Aorta (tissue), 5 donors: ENCODE measurements at places on chromosomes 7 and 10. TPM values are rescaled to one million over a fixed set of nuclear protein-coding genes. Genes with fewer than 3 reads are reported as not detected.

GRCh38 chr10:17872191-17873091, 63.3 kb downstream of the MRC1 start:
- H3K36me3 ChIP-seq: no peaks in the 10 kb centered on the region
- H3K4me3 ChIP-seq: no peak overlapping the region
- H3K27me3 ChIP-seq: no peaks in the 10 kb centered on the region
- H3K27ac ChIP-seq: no peak overlapping the region
- DNase-seq: no peak

DNA sequence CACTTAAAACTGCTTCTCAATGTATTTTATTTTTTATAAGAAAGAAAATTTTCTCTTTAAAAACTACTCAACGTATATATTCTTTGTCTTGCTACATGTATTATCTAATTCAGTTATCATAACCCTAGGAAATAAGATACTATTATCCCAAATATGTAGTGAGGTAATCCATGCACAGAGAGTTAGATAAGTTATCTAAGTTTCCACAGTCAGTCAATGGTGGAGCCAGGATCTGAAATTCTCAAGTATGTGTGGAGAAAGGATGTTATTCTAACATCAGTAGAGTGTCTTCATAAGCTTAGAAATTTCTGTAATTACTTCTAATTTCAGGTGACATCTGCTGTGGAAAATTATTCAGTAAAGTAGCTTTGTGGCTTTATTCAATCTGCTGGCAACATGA, 239.9 kb downstream of the CSTF2T start:
- no peak overlapping the region for H3K4me3 ChIP-seq
- no peaks in the 10 kb centered on the region for H3K27me3 ChIP-seq
- DNase-seq: no peak
- H3K36me3 ChIP-seq: no peaks in the 10 kb centered on the region
- no peak overlapping the region for H3K27ac ChIP-seq

GRCh38 chr7:110868458-110868857, 222.5 kb upstream of the LRRN3 start:
- H3K4me1 ChIP-seq: peaks cover 9% of the 10 kb centered on the region
- no peak for DNase-seq
- no peaks in the 10 kb centered on the region for H3K27me3 ChIP-seq
- no peaks in the 10 kb centered on the region for H3K36me3 ChIP-seq

DNA sequence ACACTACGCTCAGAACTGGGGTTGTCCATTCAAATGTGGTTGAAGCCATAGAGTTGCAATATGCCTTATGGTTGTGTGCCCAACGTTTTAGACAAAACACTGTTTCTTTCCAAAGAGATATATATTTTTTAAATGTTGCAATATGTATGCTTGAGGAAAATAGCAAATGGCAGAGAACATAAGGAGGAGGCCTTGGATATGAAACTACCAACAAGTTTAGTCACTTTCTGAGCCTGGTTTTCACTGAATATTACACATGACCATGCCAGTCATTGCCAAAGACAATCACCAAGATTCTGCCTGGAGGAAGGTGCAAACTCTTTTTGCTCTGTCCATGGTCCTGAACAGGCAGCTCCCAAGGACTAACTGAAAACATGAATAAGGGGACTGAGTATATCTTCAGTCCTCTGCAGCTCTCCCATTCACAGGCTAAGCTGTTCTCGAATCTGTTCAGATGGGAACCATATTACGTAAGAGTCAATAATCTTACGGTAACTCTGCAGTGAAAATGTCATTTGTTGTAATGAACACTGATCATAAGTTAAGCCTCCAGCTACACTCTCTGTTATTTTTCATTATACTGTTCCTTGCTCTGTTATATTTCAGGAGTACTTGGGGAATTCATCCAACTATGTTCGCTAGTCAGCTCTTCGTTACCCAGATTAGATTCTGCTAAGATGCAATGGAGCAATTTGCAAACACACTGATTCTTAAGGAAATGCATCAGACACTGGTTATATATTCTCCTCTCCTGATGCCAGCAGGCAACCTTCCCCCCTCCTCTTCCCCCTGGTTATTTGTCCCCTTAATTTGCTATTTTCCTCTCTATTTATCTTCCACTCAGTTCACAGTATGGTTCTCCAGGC, 90.7 kb upstream of the C1QL3 start:
- no peak overlapping the region for H3K27ac ChIP-seq
- H3K27me3 ChIP-seq: no peaks in the 10 kb centered on the region
- no peaks in the 10 kb centered on the region for H3K36me3 ChIP-seq
- H3K4me1 ChIP-seq: no peaks in the 10 kb centered on the region
- H3K4me3 ChIP-seq: no peak overlapping the region

DNA sequence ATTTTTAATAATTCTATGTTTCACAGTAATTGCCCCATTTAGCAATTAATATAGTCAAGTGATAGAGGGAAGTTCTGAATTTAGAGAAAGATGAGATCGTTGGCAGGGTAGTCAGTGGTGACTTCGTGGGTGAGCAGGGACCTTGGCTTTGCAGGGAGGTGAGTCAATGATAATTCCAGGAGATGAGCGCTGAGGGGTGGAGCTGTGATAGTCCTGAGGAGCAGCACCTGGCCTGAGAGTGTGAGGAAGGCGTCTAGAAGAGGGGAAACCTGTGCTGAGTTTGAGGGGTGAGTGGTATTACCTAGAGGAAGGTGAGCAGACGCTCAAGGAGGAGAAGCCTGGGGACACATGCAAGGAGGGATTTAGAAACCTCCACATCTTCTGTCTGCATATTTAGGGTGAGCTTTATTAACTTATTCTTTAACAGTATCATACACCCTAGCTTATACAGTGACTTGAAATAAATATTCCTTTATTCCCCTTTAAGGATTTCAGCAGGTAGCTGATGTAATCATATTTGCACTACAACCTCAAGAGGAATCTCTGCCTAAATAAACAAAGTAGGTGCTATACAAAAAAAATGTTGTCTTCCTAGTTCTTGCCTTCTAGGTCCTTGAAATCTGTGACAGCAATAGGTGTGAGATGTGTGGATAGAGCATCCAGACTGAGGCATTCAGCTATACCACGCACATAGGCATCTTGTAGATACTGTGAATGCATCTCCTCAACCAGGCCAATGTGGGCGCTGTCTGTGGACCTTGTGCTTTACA, 2.1 kb upstream of the TRIL start:
- no peaks in the 10 kb centered on the region for H3K27me3 ChIP-seq
- no peak overlapping the region for H3K4me3 ChIP-seq
- H3K36me3 ChIP-seq: no peaks in the 10 kb centered on the region
- H3K4me1 ChIP-seq: no peaks in the 10 kb centered on the region

DNA sequence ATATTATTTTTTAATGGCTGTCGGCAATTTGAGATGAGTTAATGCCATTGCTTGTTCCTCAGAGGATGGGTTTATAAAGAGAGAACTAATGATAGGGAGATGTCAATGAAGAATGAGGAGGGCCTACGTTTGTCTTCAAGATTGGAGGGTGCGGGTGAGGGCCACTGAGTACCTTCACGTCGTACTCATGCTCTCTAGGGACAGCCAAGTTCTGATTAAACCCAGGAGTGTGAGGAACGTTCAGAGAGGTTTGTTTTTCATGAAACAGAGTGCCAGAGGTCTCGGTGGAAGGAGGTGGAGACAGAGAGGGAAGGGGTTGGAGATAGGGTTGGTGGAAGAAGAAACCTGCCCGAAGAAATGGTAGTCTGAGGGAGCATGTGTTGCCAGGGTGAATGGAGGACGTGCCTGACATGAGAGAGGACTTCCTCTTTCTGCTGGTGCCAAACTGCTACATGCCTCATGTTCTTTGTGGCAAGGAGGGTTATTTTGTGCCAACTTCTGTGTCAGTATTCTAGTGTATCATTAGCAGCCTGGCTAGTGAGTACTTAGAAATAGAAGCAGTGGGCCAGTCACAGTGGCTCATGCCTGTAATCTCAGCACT, 8.9 kb downstream of the DHTKD1 start:
- no peak for DNase-seq
- no peak overlapping the region for H3K27ac ChIP-seq
- H3K4me1 ChIP-seq: no peaks in the 10 kb centered on the region
- H3K4me3 ChIP-seq: no peak overlapping the region
- no peaks in the 10 kb centered on the region for H3K27me3 ChIP-seq

DNA sequence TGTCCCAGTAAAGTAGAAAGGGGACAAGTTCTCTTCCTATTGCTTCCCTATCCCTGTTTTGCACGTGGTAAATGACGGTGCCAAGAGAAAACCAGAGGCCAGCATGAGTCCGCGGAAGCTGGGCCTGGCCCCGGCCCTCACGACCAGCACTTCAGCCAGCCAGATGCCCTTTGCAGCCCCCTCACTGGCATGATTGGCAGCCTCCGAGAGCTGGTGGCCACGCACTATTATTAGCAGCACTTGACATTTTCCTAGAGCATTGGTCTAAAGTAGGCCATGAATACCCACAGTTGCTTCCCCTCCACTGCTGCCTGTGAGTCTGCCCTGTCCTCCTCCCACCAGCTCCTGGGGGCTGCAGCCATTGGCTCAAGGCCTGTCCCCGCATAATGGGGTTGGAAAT, 369.1 kb downstream of the PLXNA4 start:
- H3K4me3 ChIP-seq: no peak overlapping the region
- no peaks in the 10 kb centered on the region for H3K4me1 ChIP-seq
- DNase-seq: no peak
- no peak overlapping the region for H3K27ac ChIP-seq
- H3K27me3 ChIP-seq: no peaks in the 10 kb centered on the region
- H3K36me3 ChIP-seq: no peaks in the 10 kb centered on the region

DNA sequence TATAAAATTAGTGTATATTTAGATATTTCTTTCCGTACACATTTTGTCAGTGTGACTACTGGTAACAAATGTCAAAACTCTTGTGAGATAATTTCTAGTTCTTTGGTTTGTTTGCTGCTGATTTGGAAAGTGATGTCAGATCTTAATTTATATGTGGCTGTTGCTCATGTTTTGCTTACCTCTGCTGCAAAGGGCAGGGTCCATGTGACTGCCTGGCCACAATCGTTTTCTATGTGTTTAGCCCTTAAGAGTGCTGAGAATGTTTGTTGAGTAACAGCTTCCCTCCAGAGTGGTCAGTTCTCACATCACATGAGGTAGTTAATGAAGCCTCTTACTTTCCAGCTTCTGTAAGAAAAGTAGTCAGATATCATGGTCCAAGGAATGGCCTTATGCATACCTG, 4.2 kb downstream of the NRBF2 start:
- H3K36me3 ChIP-seq: no peaks in the 10 kb centered on the region
- no peaks in the 10 kb centered on the region for H3K27me3 ChIP-seq
- no peak for DNase-seq
- no peak overlapping the region for H3K4me3 ChIP-seq
- no peak overlapping the region for H3K27ac ChIP-seq

- no peak overlapping the region for H3K4me3 ChIP-seq
- DNase-seq: no peak
- H3K36me3 ChIP-seq: no peaks in the 10 kb centered on the region
- no peaks in the 10 kb centered on the region for H3K4me1 ChIP-seq
- H3K27ac ChIP-seq: no peak overlapping the region
Measured at GRCh38 chr7:122532406-122533269, 166.3 kb downstream of the RNF133 start.

DNA sequence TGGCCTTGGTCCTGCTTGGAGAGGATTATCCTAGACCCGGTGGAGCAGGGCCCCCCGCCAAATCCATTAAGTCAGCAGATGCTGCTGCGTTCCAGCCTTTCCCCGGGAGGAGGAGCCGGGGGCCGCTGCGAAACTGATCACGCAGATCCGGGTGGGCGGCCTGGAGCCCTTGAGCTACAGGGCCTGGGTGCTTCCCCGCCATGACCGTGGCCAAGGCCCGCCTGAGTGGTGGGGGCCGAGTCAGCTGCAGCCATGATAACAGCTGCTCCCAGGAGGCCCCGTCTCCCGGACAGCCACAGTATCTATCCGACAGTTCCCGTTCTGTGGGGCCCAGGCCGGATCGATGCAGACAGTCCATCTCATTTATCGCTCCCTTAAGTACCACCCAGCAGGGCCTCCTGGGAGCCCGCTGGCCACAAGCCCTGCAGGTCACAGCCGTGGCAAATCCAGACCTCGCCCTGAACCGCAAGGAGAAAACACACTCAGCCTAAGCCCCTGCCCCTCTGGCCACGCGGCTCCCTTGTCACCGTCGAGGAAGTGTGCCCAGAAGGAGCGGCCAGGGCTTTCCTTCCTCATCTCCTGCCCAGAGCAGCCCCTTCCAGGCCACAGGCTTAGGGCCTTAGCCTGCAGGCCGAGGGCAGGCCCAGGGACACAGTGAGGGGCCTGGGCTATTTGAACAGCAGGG, 34.4 kb upstream of the SLC29A4 start:
- H3K27ac ChIP-seq: no peak overlapping the region
- no peaks in the 10 kb centered on the region for H3K27me3 ChIP-seq
- DNase-seq: peak; percentile 68
- H3K4me1 ChIP-seq: no peaks in the 10 kb centered on the region
- H3K4me3 ChIP-seq: no peak overlapping the region
- no peaks in the 10 kb centered on the region for H3K36me3 ChIP-seq

DNA sequence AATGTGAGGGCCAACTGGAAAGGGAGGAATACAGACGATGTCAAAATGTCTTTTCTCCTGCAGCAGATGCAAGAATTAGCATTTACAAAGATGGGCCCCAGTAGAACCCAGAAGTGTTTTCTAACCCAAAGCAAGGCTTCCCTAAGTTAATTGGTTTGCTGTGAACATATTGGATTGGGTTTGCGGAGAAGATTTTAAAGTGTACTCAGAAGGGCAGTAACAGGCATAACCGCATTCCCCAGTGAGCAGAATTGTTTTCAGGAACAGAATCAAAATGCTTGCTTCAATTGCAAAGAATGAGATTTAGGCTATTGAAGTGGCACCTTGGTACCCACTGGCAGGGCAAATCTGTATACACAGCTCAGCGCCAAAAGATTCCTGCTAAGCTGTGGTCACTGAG, 78.0 kb downstream of the NRP1 start:
- H3K4me1 ChIP-seq: no peaks in the 10 kb centered on the region
- no peak overlapping the region for H3K4me3 ChIP-seq
- H3K36me3 ChIP-seq: no peaks in the 10 kb centered on the region
- no peaks in the 10 kb centered on the region for H3K27me3 ChIP-seq
- no peak overlapping the region for H3K27ac ChIP-seq

GRCh38 chr10:6581778-6582228, 1.7 kb upstream of the PRKCQ start:
- peaks cover 3% of the 10 kb centered on the region for H3K27me3 ChIP-seq
- no peaks in the 10 kb centered on the region for H3K4me1 ChIP-seq
- H3K27ac ChIP-seq: no peak overlapping the region
- DNase-seq: no peak
- H3K36me3 ChIP-seq: no peaks in the 10 kb centered on the region

DNA sequence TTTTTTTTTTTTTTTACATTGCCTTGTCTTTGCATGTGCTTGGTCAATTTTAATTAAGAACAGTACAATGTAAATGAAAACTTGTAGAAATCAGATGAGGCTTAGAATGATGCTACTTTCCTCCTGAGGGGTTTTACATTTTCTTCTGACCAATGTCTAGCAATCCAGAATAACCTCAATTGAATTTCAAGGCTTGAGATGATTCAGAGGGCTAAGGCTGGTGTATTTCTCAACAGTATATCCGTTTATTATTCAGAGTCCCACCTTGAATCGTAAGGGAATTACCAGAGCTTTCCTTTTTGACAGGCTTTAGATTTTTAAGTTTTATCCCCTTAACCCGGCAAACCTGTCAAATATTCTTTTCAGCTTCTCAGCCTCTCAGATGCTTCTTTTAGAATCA, 231.2 kb upstream of the STK17A start:
- H3K27me3 ChIP-seq: no peaks in the 10 kb centered on the region
- H3K4me3 ChIP-seq: no peak overlapping the region
- H3K4me1 ChIP-seq: no peaks in the 10 kb centered on the region

Gene NEUROD6
- total RNA-seq: not detected

Gene SPDYE5
- not detected for total RNA-seq

Gene CRYGN
- total RNA-seq: 1.7 TPM
